ENCODE measurements at places on chromosomes 5 and 9.

- DNase-seq: no peak
These were observed 40.2 kb downstream of the NSUN2 start for GRCh38 chr5:6592601-6593000.

- DNase-seq: no peak
These were observed 44.8 kb downstream of the RALGPS1 start for GRCh38 chr9:126959336-126959735.

DNA sequence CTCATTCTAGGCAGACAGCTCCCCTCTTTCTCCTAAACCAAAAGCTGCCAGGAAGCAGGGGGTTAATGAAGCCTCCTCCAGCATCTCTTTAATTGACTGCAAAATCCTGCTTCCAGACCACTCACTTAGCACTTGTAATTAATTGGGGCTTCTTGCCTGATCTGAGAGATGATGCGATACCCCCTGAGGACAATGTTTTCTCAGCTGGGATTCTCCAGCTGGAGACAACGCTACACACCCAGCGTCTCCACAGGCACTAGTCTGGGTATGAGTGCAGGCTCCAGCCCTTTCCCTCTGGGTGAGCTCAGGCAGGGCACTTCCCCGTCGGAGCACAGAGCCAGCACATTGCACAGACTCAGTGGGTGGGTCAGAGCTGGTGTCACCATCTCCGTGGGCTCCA, 16.1 kb downstream of the CPLX2 start:
- DNase-seq: no peak

DNA sequence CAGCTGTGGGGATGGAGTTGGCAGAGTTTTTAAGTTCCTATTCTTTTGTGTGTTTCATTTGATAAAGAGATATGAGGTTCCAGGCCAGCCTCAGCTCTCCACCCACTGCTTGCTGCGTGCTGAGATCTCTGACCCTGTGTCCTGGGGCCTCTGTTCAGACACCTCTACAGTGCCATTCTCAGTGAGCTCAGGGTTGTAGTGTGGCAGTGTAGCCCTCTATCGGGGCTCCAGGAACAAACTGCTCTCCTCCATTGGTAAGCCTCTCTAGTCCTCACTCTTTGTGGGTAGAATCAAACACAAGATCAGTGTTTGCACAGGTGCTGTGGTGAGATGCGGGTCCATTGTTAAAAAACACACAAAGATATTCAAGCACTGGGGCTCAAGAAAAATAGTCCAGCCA, 386.6 kb upstream of the RPS23 start:
- DNase-seq: no peak

- no peak for DNase-seq
These were observed 13.4 kb downstream of the PAIP1 start for GRCh38 chr5:43543434-43543833.

- no peak for DNase-seq
These were observed 34.5 kb upstream of the CDKN2AIPNL start for GRCh38 chr5:134445856-134446818.

DNA sequence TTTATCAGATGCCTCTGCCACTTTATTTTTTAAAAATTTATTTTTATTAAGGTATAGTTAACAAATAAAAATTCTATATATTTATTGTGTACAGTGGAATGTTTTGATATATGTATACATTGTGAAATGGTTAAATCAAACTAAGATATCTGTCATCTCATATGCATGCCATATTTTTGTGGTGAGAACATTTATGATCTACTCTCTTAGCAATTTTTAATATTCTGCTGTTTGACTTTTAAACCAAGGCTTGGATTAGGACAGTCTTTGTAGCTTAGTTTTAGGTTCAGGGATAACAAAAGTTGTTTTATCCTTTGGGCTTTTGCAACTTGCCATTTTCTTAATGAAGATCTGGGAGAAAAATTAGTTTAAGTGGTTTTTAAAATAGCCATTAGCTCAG, 46.0 kb upstream of the CDKN2B start:
- no peak for DNase-seq

DNA sequence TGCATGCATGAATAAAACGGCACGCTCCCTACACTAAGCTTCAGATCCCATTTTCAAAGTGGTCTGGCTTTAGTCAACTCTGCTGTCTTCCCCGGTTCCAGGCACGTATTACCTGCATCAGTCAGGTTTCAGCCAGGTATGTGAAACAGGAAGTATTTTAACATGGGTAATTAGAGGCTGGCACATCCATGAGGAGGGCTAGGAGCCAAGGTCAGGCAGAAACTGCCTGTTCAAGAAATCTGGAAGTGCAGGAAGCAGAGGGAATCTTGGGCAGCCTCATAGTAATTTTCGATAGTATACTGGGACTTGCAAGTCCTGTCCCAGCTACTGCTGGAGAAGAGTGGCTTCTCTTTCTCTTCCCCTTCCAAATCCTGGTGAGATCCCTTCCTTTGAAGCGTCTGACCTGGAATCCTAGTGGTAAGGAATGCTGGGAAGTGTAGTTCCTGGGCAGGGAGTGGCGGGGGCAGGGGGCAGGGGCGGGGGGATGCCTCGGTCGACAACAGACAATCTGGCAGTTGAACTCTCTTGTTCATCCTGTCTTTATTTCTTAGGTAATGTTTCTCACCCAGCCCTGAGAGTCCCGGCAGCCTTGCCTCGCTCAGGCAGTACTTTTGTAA, 403.1 kb downstream of the TLE4 start:
- DNase-seq: no peak

- no peak for DNase-seq
These were observed 5.9 kb downstream of the FAM193B start for GRCh38 chr5:177548495-177548894.

GRCh38 chr5:176781638-176782570, 28.5 kb upstream of the UNC5A start:
- DNase-seq: no peak

DNA sequence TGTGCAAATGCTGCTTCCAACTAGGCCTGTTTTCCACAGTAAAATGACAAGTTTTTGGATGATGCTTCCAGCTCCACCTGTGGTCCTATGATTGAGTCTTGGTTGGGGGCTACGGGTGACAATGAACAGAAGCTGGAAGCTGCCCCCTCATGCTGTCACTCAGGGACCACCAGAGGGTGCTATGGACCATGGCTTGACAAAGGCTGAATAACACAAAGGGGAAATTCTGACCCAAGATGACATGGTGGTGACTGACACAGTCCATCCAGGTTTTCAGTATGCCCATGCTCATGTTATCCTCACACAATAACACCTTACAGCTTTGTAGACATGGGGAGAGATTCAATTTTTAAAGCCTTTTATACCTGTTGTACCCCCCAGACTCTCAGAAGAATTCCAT, 23.9 kb upstream of the SAP30L start:
- no peak for DNase-seq

DNA sequence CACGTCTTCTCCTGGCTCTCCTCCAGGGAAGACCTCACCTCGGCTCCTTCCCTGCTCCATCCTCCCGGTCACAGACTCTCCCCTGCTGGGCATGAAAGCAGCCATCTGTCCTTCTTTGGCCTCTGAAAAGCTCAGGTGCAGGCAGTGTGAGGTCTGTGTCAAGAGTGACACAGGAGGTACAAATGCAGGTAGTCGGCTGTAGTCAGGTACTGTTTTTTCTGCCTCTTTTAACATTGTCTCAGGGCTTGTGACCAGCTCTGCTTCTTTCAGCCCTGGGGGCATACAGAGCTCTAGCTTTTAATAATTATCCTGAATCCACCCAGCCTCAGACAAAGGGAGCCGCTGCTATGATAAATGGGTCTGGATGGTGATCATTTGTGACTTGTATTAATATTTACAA, 46.4 kb downstream of the C5orf15 start:
- no peak for DNase-seq

GRCh38 chr9:113646491-113646890, 183.0 kb downstream of the RGS3 start:
- DNase-seq: no peak

GRCh38 chr9:96524764-96525163, 74.8 kb downstream of the HABP4 start:
- no peak for DNase-seq

- DNase-seq: no peak
These were observed 34.3 kb downstream of the TRIM32 start for GRCh38 chr9:116721411-116721810.

Measured in stimulated activated CD4-positive, alpha-beta T cell treated with anti-CD3 and anti-CD28 coated beads, TNF-alpha, amount 100 ng/mL, for 4 hours (primary cell).